ENCODE measurements at places on chromosomes 4 and X. TPM values are rescaled to one million over a fixed set of nuclear protein-coding genes. Genes with fewer than 3 reads are reported as not detected.

DNA sequence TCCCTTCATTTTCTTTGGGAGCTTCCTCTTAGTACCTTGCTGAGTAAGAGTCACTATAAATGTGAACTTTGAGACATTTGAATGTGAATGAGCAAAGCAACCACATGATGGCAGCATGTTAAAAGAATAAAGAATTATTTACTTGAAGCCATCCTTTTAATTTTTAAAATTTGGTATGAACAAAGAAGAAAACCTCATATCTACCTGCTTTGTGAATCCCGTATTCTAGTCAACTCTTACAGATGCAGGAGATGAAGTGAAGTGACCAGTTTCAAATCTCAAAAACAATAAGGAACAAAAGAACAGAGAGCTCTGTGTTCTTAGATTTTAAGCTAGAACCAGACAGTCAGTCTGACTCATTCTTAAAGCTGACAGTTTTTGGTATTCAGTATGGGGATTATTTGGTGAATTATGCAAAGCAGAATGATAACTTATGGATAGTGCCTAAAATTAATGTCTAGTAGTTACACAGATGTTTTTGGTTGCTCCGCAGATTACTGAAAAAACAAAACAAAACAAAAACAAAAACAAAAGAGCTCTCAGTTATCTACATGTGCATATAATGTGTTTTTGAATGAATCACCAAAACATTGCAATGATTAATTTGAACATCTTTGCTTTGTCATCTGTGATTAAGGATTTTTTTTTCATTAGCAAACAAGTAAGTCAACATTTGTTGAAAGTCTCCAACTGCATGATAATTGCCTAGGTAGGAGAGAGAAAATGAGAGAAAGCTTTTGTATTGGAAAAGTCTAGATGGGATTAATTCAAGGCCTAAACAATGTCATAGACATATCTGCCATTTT is 48.2 kb upstream of the H2AZ1 start:
- peak; percentile 54 for DNase-seq
- no peak overlapping the region for H3K27ac ChIP-seq
- no peaks in the 10 kb centered on the region for H3K27me3 ChIP-seq

GRCh38 chr4:113248320-113248719 is 198.9 kb downstream of the ANK2 start:
- no peak overlapping the region for H3K4me3 ChIP-seq
- no peaks in the 10 kb centered on the region for H3K27me3 ChIP-seq
- DNase-seq = peak; percentile 79
- no peak overlapping the region for H3K27ac ChIP-seq

GRCh38 chr4:99219072-99219471 is at the start of gene ADH6:
Gene ADH6, minus strand, starts transcription at chr4:99219246. Its CDS starts 94 bp downstream, at chr4:99219152.
- H3K27ac ChIP-seq = no peak within 1 kb of the TSS
- H3K4me1 ChIP-seq = peaks cover 12% of the 10 kb centered on the region
- no peak within 1 kb of the TSS for H3K4me3 ChIP-seq
- H3K27me3 ChIP-seq = no peaks in the 10 kb centered on the region
- H3K36me3 ChIP-seq = no peaks in the 10 kb centered on the region

- H3K4me1 ChIP-seq = no peaks in the 10 kb centered on the region
- no peak overlapping the region for H3K4me3 ChIP-seq
- no peak overlapping the region for H3K27ac ChIP-seq
- no peaks in the 10 kb centered on the region for H3K36me3 ChIP-seq
- DNase-seq = peak; percentile 8
- H3K27me3 ChIP-seq = no peaks in the 10 kb centered on the region
Measured at GRCh38 chrX:17397074-17397473, 22.1 kb downstream of the NHS start.

DNA sequence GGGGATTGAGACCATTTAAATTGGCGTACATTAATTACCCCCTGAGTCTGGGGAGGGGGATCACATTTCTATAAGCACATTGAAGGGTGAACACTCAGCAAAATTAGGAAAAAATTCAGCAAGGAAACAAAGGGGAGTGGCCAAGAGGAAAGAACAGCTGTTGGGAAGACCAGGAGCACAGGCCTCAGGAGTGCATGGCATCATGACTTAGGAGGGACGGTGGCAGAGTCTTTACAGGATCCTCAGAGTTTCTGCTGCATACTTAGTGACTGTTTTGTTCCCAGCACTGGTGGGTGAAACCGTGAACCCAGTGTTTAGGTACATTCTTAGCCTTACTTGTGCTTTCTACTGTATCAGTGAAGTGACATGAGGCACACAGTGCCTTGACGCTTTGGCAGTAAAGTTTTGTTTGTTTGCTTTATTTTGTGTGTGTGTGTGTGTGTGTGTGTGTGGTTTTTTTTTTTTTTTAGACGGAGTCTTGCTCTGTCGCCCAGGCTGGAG is 121.3 kb downstream of the CBR4 start:
- no peak overlapping the region for H3K27ac ChIP-seq
- peaks cover 5% of the 10 kb centered on the region for H3K36me3 ChIP-seq
- no peak overlapping the region for H3K4me3 ChIP-seq
- no peaks in the 10 kb centered on the region for H3K27me3 ChIP-seq
- no peak for DNase-seq
- no peaks in the 10 kb centered on the region for H3K4me1 ChIP-seq

DNA sequence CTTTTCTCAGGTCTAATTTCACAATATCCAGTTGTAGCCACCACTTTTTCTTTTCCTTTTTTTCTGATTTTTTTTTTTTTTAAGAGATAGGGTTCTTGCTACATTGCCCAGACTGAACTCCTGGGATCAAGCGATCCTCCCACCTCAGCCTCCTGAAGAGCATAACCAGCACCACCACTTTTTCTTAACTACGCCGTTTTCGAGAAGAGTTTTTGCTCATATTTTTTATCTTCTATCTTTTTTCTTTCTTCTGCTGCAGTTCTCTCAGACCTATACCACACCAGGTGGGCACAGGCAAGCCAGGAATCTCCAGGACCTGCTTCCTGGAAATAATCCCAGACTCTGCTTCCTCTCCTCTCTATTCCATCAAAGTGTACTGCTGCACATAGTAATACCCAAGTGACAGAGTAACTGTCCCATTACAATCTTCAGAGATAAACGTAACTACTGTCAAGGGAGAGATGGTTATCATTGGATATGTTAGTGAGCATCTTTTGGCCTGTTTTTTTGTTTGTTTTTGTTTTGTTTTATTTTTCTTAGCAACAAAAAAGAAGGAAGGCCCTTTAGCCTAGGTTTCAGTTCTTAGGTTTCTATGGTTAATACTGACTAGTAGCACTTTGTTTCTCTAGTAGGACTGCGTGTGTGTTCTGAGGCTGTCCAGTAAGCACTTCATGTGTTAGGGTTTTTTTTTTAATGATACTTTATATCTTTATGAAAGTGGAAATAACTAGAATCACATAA is 59.2 kb upstream of the TXK start:
- peaks cover 12% of the 10 kb centered on the region for H3K4me1 ChIP-seq
- no peak overlapping the region for H3K27ac ChIP-seq
- H3K36me3 ChIP-seq = no peaks in the 10 kb centered on the region
- H3K27me3 ChIP-seq = no peaks in the 10 kb centered on the region
- DNase-seq = no peak

Gene UBE2K
- 97.7 TPM for total RNA-seq

Gene CNKSR2
- 40.9 TPM for total RNA-seq

Gene CRLF2
- not detected for total RNA-seq

Gene SLC4A4
- total RNA-seq = 2.3 TPM

Gene MID1
- 39.3 TPM for total RNA-seq
